ENCODE measurements at places on chromosomes 4 and X.

GRCh38 chrX:123230798-123231197 is 46.7 kb downstream of the GRIA3 start:
- DNase-seq: no peak

GRCh38 chr4:93501946-93502345 is 326.6 kb upstream of the ATOH1 start:
- DNase-seq: no peak

DNA sequence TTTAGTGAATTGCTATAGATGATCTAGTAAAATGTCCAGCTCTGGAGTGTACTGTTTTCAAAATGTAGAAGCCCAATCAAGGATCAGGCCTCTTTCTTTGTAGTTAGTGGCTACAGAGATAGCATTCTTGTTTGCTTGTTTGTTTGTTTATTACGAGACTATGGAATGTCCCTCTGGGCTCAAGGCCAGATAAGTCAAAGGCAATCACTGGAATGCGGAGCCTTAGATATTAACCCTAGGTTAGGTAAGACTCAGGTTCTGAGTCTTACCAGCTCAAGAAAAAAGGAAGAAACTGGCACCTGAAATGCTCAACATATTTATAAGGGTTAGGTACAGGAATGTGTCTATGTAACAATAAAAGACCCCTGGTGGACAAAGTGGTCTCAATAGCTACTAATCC is 261.5 kb downstream of the SLC7A11 start:
- DNase-seq: no peak

- no peak for DNase-seq
These were observed 75.8 kb upstream of the IL13RA2 start for GRCh38 chrX:115093191-115093590.

DNA sequence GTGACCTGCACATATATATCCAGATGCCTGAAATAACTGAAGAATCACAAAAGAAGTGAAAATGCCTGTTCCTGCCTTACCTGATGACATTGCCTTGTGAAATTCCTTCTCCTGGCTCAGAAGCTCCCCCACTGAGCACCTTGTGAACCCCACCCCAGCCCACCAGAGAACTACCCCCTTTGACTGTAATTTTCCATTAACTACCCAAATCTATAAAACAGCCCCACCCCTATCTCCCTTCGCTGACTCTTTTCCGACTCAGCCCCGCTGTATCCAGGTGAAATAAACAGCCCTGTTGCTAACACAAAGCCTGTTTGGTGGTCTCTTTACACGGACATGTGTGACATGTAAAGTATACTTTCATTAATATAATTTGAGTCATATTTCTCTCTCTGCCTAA is 320.3 kb upstream of the TECRL start:
- no peak for DNase-seq

DNA sequence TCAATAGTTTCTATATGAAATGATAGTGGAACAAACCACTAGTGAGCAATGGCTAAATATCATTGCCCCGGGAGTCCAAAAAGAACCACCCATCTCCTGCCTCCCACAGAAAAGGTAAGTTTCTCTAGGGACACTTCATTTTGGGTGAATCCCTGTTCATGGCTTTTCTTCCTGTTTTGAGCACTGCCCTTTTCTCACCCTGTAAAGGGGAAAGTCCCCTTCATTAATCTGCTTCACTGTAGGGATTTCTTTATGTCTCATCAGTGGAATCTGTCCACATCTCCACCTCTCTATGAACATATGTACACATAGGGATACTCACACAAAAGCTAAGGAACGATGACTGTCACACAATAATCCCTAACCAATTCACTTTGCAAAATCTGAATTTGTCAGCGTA is 28.6 kb downstream of the MAGED4 start:
- no peak for DNase-seq

DNA sequence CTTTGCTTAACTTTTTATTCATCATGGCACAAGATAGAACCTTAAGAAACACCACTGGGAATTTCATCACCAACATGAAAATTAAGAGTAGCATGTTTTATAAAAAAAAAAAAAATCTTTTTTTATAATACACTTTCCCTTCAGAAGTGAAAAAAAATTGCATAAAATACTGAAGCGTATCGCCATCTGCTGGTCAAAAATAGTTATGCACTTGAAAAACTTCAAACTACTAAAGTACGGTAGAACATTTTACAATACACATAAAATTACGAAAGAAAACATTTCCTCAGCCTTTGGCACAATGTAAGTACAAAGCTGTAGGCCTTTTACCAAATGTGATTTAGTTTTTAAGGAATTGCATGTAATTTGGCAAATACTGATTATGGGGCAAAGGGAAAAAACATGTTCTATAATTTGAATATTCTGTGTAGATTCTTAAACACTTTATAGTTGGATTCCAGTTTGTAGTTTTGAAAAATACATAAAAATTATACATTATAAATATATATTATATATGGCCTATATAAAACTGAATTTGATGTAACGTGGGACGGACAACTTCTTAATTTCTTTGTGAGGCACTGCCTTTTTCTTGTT is 26.5 kb downstream of the HCCS start:
- no peak for DNase-seq

GRCh38 chrX:38006291-38006690 is at the start of gene SYTL5:
TSS of gene SYTL5 (plus strand) at chrX:38006553. CDS start at chrX:38033890, 27,337 bp downstream.
- no peak for DNase-seq

GRCh38 chr4:86818211-86818610 is 31.0 kb downstream of the SLC10A6 start:
- no peak for DNase-seq

- no peak for DNase-seq
These were observed 287.6 kb upstream of the TAPT1 start for GRCh38 chr4:16513876-16514275.

- DNase-seq: no peak
These were observed 124.8 kb downstream of the HMX1 start for GRCh38 chr4:8746523-8747466.

DNA sequence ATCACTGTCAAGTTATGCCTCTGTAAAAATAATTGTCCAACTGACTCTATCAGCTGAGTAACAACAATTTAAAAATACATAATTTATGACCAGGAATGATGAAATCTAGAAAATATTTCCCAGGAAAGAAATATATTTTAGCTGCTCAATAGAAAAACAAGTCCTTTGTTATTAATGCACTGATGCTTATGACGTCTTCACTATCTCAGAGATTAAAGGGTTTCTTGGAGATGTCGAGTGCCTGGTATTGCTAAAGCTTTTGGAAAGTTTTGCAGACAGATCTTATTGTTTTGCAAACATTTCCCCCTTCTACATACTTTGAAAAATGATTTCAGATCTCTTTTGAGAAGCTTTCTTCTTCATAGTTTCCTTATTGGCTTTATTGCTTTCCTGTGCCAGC is 154.6 kb upstream of the RPS6KA3 start:
- no peak for DNase-seq

DNA sequence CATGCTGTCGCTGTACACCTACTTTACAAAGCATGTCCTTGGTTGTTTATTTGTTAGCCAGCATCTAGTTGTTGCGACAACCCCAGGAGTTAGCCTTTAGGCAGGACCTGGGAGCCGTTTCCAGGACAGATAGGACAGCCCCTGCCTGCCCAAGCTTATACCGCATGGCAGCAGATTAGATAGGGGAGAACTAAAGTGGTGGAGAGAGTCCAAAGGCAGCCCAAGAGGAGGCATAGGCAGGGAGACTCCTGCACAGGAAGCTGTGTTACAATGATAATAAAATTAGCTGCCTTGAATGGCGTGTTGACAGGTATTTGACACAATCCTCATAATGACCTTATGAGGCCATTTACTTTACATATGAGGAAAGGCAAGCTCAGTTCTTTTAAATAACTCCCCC is 13.0 kb downstream of the NSDHL start:
- no peak for DNase-seq

DNA sequence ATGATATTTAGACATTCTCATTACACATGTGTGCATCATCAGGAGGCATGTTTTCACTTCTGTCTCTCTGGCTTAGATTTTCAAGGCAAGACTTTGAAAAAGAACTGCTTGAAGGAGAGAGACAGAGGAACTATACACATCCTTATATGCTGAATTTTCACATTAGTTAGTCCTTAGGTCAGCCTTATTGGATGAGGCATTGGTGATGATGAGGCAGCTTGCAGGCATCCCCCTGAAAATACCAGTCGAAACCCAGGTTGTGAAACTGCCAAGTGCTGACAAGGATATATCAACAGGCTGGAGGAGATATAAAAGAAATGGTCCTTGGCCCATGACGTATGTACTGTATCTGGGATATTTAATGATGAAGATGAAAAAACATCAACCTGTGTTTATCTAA is 297.2 kb upstream of the AADAT start:
- no peak for DNase-seq

- no peak for DNase-seq
These were observed 218.5 kb upstream of the FGF13 start for GRCh38 chrX:138929926-138930582.

DNA sequence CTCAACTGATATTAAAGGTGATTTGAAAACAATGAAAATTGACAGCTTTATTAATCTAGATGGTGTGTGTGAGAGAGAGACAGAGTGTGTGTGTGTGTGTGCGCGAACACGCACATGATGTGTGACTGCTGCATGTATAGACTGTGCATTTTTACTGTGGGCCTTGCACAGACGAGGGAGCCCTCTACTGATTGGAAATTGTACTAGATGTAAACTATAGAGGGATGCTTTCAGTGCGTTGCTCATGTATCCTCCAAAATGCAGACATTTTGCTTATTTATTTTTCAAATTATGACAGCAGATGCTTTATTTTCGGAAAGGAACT is 168.4 kb upstream of the GK2 start:
- peak; percentile 5 for DNase-seq

DNA sequence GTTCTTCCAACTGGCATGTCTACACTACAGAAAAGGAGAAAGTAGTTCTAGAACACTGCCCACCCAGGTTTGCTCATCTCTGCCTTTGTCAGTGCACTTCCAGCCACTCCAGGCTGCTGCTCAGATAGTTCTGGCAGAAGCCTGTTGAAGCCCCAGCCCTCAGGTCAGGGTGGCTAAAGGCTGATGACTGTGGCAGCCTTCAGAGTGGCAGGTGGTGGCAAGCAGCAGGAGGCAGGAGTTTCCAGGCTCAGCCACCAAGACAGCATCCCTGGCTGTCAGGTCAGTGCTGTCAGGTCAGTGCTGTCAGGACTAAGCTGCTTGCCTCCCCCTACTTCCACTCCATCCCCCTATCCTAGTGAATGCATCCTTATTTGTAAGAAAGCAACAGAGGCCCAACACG is 100.4 kb downstream of the MAMLD1 start:
- DNase-seq: no peak

GRCh38 chr4:104772849-104773248 is 278.2 kb upstream of the CXXC4 start:
- DNase-seq: no peak

DNA sequence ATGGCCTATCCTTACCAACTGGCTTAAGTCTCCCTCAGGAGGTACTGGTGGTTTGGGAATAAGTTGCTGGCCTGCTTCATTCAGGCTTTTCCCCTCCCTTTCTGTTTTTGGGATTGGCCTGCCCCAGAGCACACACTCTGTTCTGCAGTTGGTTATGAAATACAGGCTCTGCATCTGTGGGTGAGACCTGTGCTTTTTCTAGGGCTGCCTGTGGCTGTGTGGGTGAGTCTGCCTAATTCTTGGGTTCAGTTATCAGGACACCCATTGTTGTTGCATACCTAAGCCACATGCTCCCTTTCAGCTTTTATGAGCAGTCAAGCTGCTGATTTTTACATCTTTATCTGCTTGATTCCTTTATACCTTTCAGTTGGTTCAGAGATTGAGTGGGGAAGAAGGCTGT is 19.0 kb upstream of the CWH43 start:
- no peak for DNase-seq

DNA sequence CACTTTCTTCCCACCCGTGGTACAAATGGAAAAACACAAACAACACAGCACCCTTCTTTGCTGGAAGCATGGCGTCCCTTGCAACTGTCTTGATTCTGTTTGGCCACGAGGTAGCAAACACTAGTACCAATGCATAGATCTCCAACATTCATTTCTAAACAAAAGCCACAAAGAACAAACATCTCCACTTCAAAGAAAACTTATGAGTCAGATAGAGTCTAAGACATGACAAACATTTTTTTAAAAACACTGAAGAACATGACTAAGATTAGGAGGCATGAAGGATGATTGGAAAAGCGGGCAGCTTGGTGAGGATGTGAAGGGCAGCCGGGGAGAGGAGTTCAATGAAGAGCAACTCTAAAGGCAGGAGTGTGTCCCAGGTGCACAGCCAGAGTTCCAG is 197.6 kb upstream of the FAM9B start:
- DNase-seq: no peak

- no peak for DNase-seq
These were observed 8.9 kb downstream of the GPR174 start for GRCh38 chrX:79153348-79153747.

DNA sequence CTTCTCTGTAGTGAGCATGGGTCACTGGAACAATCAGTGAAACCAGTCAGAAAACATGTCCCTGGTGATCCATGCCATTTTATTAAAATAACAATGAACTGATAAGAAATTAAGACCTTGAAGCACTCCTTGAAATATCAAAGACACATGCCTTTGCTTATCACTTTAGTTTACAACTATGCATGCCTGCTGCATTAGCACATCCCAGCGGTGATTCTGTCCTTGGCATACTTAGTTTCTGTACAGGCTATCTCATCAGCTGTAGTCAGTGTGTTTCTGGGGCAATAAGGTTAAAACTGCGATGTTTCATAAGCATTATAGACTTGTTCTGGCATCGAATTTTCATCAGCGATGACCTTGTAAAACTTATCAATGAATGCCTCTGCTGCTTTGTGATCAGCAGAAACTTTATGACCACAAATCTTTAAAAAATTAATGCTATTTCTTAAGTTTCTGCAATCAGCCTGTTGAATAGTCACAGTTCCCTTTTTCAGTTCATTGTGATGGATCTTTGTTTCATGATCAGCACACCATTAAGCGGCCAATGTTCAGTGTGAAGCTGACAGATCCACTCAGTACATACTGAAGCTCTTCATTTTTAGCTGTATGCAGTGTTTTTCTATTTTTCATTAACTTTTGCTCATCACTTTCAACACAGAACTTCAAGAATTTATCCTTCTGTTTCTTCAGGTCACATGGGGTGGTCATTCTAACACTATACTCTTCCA is 150.5 kb downstream of the RNF150 start:
- DNase-seq: no peak

- DNase-seq: no peak
These were observed 35.7 kb upstream of the FMR1 start for GRCh38 chrX:147875866-147876596.

- no peak for DNase-seq
These were observed 106.4 kb upstream of the SCOC start for GRCh38 chr4:140266958-140267568.

DNA sequence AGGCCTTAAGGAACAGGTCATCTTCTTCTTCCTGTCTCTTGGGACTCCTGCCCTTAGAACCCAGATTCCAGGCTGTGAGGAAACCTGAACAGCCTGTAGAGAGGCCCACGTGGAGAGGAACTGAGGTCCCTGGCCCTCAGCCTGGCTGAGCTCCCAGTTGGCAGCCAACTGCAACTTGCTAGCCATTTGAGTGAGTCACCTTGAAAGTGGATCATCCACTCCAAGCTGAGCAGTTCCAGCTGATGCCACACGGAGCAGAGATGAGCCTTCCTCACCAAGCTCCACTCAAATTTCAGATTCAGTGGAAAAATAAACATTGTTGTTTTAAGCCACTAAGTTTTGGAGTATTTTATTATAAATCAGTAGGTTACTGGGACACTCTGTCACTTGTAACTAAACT is 392.5 kb downstream of the BCOR start:
- no peak for DNase-seq

- no peak for DNase-seq
These were observed 39.0 kb downstream of the SHROOM2 start for GRCh38 chrX:9825129-9825790.

- no peak for DNase-seq
These were observed 33.2 kb downstream of the FGFRL1 start for GRCh38 chr4:1044469-1045192.

Data from naive B cell (primary cell).